Neural crest cell (in vitro differentiated cells): ENCODE measurements at places on chromosomes 13 and 19.
A peak's percentile ranks its signal among the peaks of the same experiment; 100 is the strongest.

DNA sequence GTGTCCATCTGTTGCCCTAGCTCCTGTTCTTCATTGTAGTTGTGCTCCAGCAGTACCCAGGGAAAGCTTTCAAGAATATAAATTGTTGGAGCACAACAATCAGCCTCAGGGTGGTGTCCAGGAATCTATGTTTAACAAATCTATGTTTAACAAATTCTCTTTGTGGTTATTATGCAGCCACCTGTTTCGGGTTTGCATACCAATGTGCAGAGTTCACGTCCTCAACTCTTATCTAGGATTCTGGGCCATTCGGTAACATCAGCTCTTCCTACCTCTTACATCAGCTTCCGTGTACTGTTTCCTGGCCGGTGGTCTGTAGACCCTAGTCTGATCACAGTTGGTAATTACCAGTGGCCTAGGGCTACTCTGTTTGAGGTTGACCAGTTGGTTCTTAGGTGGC is 17.0 kb downstream of the MTUS2 start:
- no peak for DNase-seq

DNA sequence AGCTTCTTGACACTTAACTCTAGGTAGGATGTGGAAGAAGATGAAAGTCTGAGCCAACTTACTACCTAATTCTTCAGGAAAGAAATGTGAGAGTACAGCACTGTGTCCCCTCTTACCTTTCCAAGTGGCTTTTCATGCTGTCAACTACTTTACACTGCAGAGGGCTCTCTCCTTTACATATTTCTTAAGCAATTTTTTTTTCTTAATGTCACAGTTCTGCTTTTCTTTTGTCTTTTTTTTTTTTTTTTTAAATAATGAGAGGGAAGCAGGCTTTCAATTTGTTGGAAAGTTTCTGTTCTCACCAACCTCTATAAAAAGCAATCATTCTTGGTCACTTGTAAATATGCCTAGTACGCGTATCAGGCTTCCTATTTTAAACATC is 212.7 kb upstream of the MIR17HG start:
- DNase-seq = no peak

- no peak for DNase-seq
These were observed 241.1 kb upstream of the ZNF507 start for GRCh38 chr19:32104153-32104849.

DNA sequence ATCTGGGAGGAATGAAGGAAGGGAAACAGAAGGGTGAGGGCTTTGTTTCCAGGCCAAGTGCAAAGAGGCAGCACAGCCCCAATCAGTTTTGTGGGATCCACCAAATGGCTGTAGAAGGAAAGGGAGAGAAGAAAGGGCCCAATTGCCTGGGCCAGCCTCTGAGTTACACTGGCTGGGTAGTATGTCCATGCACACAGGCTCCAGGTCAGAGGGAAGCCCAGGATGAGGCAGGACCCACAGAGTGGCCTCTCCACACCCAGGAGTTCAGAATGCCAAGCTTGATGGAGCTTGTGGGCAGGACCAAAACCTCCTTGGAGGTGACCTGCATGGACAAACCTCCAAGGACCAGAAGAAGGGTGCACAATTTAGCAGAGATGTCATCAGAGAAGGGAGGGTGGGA is 178.2 kb upstream of the TSHZ3 start:
- no peak for DNase-seq

DNA sequence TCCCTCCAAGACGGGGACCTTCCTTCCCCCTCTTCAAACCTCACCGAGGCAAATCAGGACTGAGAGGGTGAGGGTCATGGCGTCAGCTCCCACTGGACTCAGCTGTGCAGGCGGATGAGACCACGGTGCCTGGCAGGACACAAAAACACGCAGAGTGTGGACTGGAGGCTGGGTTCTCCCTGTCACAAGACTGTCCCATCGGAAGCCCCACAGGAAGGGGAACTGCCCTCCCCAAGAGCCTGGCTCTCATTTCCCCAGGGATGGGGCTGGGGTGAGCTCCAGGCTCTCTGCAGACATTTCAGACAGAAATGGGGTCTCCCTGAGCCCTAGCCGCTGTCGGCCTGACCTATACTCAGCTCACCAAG is at the start of gene LILRB5:
Gene LILRB5 (minus strand): TSS at position 158 of the 365 bp plus-strand sequence. CDS start 80 bp downstream, at position 78.
- DNase-seq = no peak

DNA sequence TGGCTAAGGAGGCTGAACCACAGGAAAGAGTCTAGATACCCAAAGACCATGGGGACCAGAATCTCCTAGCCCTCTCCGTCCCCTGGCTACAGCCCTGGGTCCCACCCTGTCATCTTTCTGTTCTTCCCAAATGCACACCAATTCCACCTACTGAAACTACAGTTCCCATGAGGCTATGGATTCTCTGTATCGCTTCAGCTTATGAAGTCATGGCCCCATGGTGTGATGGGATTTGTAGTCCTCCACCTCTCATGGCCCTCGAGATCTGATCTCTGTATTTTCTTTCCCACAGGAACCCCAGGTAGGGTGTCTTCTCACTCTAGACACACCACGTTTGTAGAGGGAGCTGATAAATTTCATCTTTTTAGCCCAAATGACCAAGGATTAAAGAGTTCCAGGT is 11.8 kb downstream of the PTPRH start:
- DNase-seq = no peak

GRCh38 chr13:23921451-23921888 is 24.2 kb upstream of the C1QTNF9B start:
- DNase-seq = peak; percentile 38

GRCh38 chr19:29610213-29610573 is 4.1 kb downstream of the POP4 start:
- no peak for DNase-seq

- DNase-seq = no peak
These were observed 60.3 kb downstream of the MIPEP start for GRCh38 chr13:23828866-23829265.

DNA sequence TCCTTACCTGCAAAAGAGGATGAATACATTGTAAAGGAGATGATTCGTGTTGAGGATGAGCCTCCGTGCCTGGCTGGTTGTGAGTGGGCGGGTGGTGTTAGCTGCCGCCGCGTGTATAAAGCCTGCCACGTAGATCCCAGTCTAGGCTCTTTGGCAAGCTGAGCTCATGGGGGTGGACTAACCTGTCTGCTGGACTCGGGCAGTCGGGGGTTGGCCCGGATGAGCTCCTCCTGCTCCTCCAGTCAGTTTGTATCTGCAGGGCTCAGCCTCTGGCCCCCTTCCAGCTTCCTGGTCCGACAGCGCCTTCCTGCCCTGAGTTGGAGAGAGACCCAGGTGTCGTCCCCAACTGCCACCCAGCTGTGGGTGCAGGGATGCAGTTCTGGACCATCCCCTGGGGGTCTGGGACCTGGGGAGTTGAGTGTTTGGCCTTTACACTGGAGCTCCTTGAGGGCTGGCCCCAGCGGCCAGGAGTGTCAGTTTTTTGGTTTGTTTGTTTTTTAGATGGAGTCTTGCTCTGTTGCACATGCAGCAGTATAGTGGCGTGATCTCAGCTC is 20.9 kb downstream of the TECR start:
- no peak for DNase-seq

- DNase-seq = no peak
These were observed 29.5 kb downstream of the SLC25A30 start for GRCh38 chr13:45388664-45389063.

- no peak for DNase-seq
These were observed 52.0 kb downstream of the MPHOSPH8 start for GRCh38 chr13:19685437-19685836.

DNA sequence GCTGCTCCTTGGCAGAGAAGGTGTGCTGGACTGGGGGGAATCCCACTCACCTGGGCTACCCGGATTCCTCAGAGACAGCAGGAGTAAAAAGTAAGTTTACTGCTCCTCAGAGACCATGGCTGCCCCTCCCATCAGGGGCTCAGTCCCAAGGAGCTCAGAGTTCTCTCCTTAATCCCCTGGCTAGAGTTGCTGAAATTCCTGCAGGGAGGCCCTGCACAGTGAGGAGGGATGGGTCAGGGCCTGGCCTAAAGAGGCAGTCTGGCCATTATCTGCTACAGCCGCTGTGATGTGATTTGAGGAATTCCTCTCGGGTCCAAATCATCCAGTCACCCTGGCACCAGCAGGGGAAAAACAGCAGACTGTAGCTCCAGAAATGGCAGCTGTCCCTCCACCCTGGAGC is 502.5 kb downstream of the PCDH17 start:
- no peak for DNase-seq

DNA sequence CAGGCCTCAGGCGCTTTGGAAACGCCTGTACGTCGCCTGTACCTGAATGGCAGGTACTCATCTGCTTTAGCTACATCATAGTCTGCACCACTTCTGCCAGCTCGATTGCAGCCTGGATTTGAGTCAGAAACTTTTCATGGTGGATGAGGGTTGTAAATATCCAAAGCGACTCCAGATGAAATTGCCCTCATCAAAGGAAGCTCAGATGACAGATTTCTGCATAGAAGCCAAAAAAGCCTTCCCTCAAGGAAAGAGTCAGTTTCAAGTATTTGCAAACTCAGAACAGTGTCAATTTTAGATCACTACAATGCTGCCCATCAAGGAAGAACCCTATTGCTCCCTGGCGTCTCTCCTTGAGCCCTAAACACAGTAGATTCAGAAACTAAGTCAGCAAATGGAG is 38.8 kb upstream of the IGFL4 start:
- DNase-seq = no peak

- no peak for DNase-seq
These were observed 25.2 kb downstream of the ACTL9 start for GRCh38 chr19:8673276-8673891.

- no peak for DNase-seq
These were observed 120.6 kb downstream of the ABCC4 start for GRCh38 chr13:95180513-95181245.

DNA sequence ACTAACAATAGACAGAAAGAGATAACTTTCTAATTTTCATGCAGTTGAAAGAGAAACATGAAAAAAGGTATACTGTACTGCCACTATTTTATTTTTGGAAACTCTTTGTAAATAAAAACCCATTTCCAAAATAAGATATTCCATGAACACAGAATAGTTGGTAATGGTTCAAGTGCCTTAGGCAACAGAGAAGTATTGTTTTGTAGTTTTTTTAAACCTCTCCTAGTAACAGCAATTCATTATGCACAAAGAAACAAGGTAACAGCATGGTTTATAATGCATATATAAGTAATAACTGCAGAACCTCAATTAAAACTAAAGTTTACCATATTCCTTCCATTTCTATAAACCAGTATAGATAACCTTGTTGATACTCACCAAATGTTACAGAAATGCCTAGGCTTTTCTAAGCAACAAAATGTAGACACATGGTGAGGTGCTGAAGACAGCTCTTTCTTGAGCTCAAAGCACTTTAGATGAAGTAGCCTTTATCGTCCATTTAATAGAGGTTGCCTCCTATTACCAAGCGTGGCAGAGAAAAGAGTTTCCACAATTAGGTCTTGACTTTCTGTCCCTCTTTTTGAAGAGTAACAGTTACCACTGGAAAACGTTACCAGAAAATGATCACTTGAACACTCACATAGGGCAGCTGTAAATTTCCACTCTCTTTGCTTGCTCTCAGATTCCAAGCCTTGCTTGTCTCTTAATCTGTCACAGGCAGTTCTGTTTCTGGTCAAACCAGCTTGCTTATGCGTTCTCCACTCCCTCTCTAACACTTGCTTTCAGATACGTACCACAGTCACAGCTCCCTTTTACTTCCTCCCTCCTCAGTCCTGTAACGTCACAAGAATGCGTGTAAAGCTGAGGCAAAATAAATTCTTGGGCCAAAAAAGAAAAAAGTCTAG is 42.9 kb downstream of the CAB39L start:
- no peak for DNase-seq

DNA sequence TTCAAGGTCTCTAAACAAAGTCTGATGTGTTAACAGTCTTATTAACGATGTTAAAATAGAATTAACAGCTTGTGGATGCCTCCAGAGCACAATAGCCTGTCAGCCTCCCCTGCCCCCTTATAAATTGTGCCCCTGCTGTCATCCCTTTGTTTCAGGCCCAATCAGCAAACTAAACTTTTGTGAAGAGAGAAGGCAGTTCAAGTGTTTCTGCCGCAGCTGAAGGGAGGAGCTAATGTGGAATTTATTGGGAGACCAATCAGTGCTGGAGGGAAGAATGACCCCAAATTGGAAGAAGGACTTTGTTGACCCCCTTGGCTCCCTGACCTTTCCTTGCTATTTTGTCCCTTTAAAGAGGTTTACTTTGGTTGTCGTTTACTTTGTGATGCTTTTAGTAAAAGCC is 160.5 kb downstream of the TM9SF2 start:
- no peak for DNase-seq

- DNase-seq = no peak
These were observed 42.8 kb upstream of the MEDAG start for GRCh38 chr13:30863231-30863630.

GRCh38 chr19:28834996-28835395 is 378.0 kb downstream of the UQCRFS1 start:
- DNase-seq = no peak

DNA sequence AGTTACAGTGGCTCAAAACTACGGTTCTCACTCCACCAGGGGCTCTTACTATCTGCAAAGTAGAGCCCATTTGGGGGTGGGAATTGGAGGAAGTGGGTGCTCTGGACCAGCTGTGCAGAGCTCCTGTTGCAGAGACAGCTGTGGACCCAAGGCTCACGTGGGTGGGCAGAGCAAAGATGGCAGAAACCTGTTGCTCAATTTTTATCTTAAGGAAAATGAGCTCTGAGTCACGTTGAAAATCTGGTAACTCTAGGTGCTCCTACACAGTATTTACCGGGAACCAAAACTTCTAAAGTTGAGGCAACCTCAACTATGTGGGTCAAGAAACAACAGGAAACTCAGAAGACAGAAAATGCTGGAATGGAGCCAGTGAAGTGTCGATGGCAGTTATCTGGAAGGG is 30.2 kb upstream of the SLC15A1 start:
- no peak for DNase-seq

- DNase-seq = no peak
These were observed 753.6 kb downstream of the LIG4 start for GRCh38 chr13:107461751-107462150.

- no peak for DNase-seq
These were observed 135.9 kb downstream of the RAP2A start for GRCh38 chr13:97569841-97570240.

DNA sequence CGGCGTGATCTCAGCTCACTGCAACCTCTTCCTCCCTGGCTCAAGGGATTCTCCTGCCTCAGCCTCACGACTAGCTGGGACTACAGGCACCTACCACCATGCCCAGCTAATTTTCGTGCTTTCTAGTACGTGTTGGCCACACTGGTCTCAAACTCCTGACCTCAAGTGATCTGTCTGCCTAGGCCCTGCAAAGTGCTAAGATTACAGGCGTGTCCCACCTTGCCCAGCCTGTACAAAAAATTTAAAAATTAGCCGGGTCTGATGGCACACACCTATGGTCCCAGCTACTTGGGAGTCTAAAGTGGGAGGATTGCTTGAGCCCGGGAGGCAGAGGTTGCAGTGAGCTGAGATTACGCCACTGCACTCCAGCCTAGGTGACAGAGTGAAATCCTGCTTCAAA is 4.7 kb upstream of the MEX3D start:
- DNase-seq = no peak

DNA sequence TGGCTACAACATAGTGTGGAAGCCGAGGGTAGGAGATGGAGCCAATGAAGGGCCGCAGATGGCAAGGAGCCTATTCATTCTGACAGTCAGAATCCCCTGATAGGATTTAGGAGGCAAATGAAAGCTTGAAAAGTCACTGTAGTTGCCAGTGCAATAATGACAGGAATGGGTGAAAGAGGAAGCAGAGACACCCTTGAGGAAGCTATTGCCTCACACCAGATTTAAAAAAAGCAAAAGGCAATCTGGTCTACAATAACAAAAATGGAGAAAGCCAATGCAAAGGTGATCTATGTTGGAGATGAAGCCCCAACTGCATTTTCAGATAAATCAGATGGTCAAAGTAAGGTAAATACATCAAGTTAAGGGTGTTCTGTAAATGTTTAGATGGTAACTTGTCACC is 158.5 kb downstream of the TUBA3C start:
- no peak for DNase-seq

- DNase-seq = no peak
These were observed 65.6 kb downstream of the C13orf42 start for GRCh38 chr13:51045451-51045850.
